ENCODE measurements at places on chromosomes 7 and 10. TPM values are rescaled to one million over a fixed set of nuclear protein-coding genes. Genes with fewer than 3 reads are reported as not detected.

Gene STEAP1B
- polyA plus RNA-seq: 1.0 TPM

GRCh38 chr7:114413761-114414155, 857 bp upstream of the FOXP2 start:
- no peak for DNase-seq

GRCh38 chr7:151705636-151706276, 171.2 kb downstream of the PRKAG2 start:
- DNase-seq: no peak

DNA sequence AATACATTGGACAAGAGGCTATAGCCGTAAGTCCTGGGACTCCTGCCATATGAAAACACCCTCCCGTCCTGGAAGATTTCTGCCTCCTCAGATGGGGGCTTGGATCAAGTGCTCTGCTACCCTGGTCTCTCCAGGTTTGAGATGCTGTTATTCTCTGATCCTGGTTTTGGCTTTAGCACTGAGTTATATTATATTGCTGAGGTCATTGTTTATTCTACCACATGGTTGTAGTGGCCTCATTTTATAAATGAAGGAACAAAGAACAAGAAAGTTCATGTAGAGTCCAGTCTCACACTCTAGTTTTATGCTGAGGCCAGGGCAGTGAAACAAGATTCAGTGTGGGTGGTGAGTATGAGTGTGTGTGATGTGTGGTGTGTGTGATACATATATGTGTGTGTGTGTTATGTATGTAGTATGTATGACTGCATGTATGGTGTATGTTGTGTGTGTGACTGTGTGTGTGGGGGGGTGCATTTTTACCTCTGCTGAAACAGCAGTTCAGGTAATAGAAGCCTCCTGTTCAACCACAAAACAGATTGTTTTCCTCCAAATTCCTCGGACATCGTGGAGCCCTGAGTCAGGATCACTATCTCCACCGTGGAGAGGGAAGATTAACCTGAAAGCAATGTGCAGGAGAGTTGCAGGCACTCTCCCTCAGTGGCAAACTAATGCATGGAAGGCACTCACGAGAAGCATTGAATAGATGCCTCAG, 80.7 kb downstream of the C7orf25 start:
- no peak for DNase-seq

- no peak for DNase-seq
Observed at GRCh38 chr10:88442716-88443115, 140.4 kb downstream of the RNLS start.
